ENCODE measurements at places on chromosomes 6 and 20. TPM values are rescaled to one million over a fixed set of nuclear protein-coding genes. Genes with fewer than 3 reads are reported as not detected.

The KIF25 gene
- total RNA-seq, result 0.44 TPM

The TRIM31 gene
- total RNA-seq, result not detected

The KIAA1586 gene
- total RNA-seq, result 21.2 TPM

The SPTLC3 gene
- total RNA-seq, result 0.03 TPM

The TBX18 gene
- 10.1 TPM for total RNA-seq
